Kidney (tissue), 22 donors: ENCODE measurements at places on chromosomes 2 and 18.

DNA sequence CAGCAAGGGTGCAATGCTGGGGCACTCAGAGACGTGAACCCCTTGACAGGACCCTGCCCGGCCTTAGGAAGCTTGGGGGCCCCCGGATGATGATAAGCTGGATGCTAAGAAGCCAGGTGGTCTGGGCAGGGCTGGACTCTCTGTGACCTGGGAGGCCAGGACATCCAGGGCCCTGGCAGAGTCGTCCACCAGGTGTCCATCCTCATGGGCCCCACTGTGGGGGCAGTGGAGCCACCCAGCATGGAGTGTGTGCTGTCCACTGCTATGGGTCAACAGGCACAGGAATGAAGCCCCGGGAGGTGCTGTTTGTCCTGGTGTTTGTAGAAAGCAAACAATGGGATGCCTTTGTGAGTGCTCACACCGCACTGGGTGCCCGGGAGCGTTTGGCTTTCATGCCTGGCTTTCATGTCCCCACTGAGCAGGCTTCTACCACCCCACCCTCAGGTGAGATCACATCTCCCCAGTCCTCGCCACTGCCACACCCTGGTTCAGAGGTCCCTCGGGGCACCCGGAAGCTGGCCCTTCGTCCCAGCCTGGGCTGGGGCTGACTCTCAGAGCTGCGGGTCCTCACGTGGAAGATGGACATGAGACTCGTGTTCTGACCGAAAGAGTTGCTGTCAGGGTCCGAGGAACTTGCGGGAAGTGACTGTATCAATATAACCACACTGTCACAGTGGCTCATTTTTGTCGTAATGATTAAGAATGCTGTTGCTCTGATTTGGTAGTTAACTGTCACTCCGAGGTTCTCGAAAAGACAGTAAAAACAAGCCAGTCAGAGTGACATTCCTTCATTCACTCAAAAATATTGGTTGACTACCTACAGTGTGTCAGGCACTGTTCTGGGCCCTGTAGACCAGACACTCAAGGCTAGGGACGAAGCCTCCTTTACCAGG is 53.3 kb downstream of the INHBB start:
- DNase-seq = no peak

- peak; percentile 33 for DNase-seq
These were observed 117.4 kb upstream of the COPS8 start for GRCh38 chr2:236968101-236968879.

DNA sequence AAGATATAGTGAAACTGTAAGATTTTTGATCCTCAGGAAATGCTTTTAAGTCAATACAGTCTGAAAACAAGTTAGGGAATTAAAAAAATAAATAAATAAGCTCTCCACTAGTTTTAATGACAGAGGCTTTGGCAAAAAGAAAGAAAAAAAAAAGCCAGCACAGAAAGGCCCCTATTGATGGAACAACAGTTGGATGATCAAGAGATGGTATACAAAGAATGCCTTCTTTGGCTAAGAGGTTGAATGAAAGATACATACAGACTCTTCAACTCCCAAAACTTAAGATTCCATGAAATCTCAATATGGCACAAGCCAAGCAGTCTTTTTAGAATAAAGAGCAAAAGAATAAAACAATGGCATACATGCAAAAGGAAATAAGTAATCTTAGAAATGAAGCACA is 64.0 kb upstream of the GALNT5 start:
- no peak for DNase-seq

DNA sequence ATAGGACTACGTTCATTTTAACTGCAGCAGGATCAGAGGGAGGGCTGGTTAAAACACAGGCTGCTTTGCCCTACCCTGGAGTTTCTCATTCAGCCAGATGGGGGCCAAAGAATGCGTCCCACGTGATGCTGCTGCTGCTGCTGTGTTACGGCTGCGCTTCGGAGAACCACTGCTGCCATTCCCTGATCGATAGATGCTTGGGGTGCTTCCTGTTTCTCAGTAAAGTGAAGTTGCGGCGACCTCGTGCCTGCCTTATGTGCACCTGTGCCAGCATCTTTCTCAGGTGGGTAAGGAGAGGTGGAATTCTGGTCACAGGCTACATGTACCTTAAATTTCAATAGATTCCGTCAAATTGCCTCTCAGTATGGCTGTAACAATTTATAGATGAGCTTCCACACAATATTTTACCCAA is 24.7 kb upstream of the TOGARAM2 start:
- peak; percentile 16 for DNase-seq

GRCh38 chr2:188845692-188846091 is 128.5 kb upstream of the COL3A1 start:
- no peak for DNase-seq

GRCh38 chr2:84832772-84833461 is 48.0 kb downstream of the TRABD2A start:
- no peak for DNase-seq

GRCh38 chr2:144242311-144242710 is 277.6 kb downstream of the ZEB2 start:
- no peak for DNase-seq

- no peak for DNase-seq
These were observed 133.0 kb downstream of the MYO3B start for GRCh38 chr2:170310876-170311502.

- no peak for DNase-seq
These were observed 42.1 kb downstream of the BOD1L2 start for GRCh38 chr18:57188851-57189557.

DNA sequence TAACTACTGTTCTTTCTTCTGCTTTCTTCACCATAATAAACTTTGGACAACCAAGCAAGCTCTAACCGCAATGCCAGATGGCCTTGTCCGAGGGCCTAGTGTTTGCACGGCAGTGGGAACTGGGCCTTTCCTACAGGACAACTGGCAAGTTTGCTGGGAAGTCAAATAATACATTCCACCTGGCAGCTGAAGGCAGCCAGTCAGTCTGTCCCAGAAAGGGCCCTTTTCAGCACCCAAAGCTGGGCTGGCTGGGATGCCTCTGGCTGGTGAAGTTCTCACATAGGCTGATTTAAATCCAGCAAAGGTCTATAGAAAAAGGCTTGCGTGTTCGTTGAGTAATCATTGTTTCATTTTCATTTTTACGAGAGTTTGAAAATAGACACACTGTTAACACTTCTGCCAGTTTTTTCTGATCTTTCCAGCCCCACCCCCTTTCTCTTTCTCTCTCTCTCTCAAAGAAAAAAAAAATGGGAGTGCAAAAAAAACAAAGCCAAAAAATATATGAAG is 110.0 kb upstream of the EPAS1 start:
- DNase-seq = no peak

DNA sequence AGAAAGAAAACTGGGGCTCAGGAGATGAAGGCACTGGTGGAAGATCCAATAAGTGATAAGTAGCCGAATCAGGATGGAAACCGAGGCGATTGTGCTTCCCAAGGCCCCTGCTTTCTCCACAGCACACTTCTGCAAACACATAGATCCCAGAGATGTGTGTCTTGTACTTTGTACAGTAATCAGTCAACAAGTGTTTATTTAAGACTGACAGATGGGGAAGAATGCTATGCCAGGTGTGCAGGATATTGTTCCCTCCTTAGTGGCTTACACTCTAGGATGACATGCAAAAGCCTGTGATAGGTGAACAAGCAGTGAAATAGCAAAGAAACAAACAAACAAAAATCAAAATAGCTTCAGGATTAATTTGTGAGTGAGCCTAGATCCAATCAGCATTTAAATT is 116.6 kb downstream of the ACTR3 start:
- DNase-seq = no peak

DNA sequence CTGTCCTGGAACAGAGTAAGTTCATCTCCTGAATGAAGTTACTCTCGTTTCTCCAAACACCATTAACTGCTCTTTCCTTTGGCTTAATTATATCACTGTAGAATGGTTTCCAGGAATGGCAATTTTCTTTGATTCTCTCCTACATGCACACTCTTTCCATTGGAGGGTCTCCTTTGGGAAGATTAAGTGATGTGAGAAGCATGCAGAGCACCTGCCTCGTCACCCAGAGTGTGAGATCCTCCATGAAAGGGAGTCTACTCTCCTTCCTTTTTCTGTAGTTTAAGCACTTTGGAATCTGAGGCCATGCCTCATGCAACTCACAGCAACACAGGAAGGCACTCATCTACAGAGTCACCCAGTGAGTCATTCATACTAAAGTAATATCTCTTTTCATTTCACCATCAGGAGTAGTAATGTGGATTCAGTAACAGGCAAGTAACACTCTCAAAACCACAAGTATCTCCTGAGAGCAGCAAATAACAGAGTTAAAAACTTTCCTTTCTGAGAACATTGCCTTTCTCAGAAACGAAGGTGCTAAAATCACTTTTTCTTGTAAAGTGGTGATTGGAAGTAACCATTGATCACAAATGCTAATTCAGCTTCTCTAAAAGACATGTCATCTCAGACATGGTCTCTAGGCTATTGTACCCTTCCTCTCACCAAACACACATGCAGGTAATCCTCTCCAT is 52.8 kb upstream of the IL1RL1 start:
- DNase-seq = no peak

- no peak for DNase-seq
These were observed 107.0 kb downstream of the NAB1 start for GRCh38 chr2:190755772-190756415.

- DNase-seq = peak; percentile 48
These were observed 128.0 kb upstream of the GYPC start for GRCh38 chr2:126527836-126528490.

DNA sequence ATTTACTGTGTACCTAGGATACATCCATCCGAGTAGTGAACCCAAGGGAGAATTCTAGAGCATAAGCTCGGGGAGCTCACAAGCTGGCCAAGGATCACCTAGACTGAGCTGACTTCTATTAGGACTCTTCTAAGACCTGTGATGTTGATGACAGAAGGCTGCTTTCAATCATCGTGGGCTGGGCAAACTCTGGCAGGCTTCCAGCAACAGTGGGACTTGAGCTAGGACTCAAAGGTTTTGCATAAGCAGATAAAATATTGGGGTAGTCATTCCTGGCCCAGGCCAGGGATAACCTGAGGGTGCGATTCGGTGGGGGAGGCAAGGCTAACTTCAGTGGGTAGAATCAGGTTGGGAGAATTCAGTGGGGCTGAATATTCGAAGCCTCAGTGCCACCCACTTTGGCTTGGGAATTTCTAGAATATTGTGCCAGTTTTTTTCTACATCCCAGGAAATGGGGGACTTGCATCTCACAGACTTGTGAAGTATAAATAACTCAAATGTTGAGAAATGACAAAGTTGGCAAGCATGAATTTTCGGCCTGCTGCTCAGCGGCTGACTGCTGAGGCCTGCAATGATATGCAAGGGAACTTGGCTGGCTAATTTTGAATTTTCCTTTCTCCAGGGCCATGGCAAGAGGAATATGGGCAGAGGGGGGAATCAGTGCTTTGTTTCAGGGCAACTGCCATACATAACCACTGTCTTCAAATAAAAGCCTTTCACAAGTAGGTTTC is 274.3 kb downstream of the PRKCE start:
- DNase-seq = no peak

GRCh38 chr2:10477443-10478297 is 29.5 kb upstream of the ODC1 start:
- peak; percentile 87 for DNase-seq

- peak; percentile 49 for DNase-seq
These were observed 239.8 kb downstream of the SEPTIN10 start for GRCh38 chr2:109373791-109374547.

GRCh38 chr18:22998344-22998743 is 65.2 kb downstream of the RBBP8 start:
- DNase-seq = no peak

- DNase-seq = no peak
These were observed 84.9 kb downstream of the PDCL3 start for GRCh38 chr2:100647709-100648108.

- no peak for DNase-seq
These were observed 893.2 kb upstream of the CRIM1 start for GRCh38 chr2:35462226-35462998.

DNA sequence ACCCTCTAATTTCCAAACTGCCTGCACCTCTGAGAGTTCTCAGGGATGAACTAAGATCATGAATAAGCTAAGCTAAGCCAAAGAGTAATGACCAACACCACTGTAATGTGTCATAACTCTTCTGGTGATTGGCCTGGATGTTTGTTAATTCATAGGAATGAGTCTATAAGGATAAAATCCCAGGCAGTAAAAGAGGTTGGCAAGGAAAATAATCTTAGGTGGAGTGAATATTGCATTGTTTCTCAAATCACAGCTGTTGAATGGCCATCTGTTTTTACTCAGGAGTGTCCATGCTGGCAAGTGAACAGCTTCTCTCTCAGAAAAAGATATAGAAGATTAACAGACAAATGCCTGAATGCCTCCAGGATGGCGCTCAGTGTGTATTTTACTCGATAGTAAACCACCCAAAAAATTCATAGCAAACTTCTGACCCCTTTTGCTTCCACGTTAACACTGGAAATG is 60.8 kb upstream of the GLS start:
- no peak for DNase-seq

- no peak for DNase-seq
These were observed 52.8 kb downstream of the LDLRAD4 start for GRCh38 chr18:13271302-13271911.

DNA sequence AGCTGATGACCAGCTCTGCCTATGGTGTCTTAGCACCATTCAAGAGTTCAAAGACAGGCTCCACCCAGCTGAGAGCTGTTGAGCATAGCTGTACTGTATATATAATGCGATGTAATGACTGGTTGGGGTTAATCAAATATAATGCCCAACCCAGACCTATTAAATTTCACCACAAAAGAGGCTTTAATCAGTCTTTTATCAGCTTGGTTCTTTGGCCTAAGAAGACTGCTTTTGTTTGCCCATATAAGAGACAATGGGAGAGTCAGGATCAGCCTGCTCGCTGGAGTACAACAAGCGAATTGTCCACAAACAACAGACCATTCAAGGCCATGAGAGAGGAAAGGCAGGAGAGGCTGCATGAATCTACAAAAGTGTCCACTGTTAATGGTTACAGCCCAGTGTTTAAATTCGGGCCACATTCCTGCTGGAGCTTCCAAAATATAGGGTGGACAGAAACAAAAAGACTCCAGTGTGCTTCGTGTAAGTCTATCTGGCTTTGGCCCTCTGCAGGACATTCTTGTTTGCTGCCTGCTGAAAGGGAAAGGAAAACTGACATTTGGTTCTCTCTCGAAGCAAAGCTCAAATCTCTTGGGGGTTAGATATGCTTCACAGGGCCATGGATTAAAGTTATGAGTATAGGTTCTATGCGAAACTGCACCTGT is 299.0 kb upstream of the FBXO11 start:
- no peak for DNase-seq

- DNase-seq = no peak
These were observed 1108.7 kb upstream of the TMEFF2 start for GRCh38 chr2:193303464-193303863.

- no peak for DNase-seq
These were observed 2.9 kb upstream of the TNP1 start for GRCh38 chr2:216862628-216863398.

- DNase-seq = no peak
These were observed 495 bp upstream of the IL36RN start for GRCh38 chr2:113058411-113058994.
